ENCODE measurements at places on chromosomes 4 and X.

- no peak for DNase-seq
Measured at GRCh38 chrX:20729416-20729815, 462.7 kb upstream of the RPS6KA3 start.

GRCh38 chr4:83979773-83980172, 443.9 kb downstream of the GPAT3 start:
- DNase-seq: no peak

- DNase-seq: no peak
Measured at GRCh38 chr4:177861551-177862094, 419.4 kb upstream of the AGA start.

DNA sequence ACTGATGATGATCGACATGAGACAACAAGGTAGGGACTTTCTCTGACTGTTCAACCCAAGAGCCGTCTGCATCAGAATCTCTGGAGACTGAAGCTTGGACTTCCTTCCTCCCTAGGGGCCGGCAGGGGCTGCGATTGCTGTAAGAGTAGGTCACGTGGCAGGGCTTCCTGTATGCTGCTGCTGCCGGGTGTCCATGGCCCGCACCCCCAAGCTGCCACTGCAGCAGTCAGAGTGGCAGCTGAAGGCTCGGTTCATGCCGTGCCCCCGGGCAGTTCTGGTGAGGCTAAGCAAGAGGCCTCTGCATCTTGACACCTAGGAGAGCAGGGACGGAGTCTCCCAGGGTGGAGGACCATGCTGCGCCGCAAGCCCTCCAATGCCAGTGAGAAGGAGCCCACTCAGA, at the start of gene SASH3:
Gene SASH3, plus strand, starts transcription at position 203 of the 400 bp plus-strand sequence. Its CDS starts 149 bp downstream, at position 352.
- no peak for DNase-seq

- DNase-seq: no peak
Measured at GRCh38 chrX:65679071-65679540, 11.7 kb downstream of the MSN start.

DNA sequence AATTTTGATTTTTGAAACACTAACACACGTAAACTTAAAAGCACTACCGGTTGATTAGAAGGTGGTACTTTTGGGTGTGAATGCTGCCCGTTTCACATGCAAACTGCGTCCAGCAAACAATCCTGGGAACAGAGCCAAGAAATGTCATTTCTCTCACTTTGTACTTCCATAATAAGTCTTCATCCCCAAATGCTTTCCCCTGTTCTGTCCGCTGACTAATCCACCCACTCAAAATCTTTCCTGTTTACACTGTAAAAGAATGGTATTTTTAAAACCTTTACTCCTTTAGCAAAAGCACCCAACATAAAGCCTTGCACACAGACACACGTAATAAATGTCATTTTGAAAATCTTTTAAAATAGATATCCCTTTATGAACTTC, 39.1 kb upstream of the PDLIM5 start:
- DNase-seq: no peak

DNA sequence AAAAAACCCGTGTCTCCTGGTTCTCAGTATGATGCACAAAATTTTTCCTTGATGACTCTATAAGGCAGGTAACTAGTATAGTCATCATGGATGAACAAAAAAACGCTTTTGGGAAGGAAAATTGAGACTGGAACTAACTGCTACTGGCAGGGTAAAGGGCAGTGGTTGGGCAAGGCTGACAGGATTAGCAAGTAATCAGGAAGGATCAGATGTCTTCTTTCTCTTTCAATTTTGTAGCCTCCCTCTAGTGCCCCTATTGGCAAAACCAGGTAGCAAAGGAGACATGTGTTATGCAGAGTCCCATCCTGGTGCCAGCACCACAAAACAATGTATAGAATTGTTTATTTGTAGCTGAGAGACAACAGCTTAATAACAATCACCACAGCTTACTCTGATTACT, 12.8 kb upstream of the SLITRK4 start:
- no peak for DNase-seq

GRCh38 chr4:152220201-152220666, 315.7 kb downstream of the FBXW7 start:
- DNase-seq: no peak

DNA sequence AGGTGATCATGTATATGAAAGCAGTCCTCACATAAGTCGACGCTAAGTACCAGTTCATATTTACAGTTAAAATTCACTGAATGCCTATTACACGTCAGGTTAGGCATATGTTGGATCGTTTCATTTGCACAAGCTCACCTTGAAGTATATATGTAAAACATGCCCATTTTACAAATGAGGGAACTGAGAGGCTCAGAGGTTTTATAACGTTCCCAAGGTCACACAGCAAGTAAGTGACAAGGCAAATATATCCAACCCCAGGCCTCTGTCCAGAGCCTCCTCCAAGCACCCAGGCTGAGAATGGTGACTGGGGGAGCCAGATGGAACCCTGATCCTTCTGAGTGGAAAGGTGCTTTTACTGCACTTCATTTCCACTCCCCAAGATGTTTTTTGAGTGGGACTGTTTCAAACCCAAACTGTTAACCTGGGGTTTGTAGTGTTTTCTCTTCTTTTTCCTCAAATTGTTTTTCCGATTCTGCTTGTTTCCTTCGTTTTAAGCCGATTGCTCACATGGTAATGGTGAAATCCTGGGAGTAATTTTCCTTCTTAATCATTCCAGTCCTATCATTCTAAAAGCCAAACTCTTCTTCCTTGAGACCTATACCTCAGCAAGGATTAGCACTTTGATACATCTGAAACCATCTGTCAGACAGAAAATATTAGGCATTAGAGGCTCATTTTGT, 791 bp downstream of the SMIM20 start:
- DNase-seq: no peak

- DNase-seq: no peak
Measured at GRCh38 chr4:88981556-88981955, 75.4 kb downstream of the FAM13A start.

DNA sequence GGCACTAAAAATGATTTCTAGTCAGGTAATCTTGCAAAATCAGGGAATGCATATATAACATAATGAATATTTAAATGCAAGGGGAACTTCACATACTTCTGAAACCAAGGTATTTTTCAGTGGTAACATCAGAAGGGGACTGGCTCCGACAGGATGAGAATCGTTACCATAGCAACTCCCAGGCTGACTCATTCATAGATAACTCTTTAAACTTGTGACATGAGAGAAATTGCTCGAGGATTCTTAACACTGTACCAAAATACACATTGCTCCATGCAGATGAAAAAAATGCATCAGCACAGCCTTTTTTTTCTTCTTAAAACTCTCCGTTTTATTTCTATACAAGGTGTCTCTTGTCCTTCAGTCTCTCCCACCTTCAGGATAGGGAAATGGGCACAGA, 114.3 kb downstream of the GABRB1 start:
- DNase-seq: no peak

- no peak for DNase-seq
Measured at GRCh38 chrX:16797358-16797757, 11.1 kb downstream of the TXLNG start.

DNA sequence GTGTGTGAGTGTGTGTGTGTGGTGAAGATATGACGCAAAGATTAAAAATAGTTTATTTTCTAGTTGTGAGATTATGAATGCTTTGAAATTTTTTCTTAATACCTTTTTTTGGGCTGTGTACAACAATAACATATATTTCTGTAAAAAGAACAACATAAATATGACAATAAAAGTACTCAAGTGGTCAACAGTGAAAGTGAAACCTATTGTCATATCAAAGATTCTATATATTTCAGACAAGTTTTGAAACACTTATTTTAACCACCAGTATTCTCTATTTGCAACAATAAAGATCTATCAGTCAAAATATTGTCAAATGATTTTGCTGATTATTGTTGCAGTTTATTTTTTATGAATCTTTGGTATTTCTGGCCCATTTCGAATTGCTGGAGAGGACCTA, 98.0 kb downstream of the SPOCK3 start:
- DNase-seq: no peak

GRCh38 chr4:98745366-98745765, 87.0 kb upstream of the TSPAN5 start:
- no peak for DNase-seq

DNA sequence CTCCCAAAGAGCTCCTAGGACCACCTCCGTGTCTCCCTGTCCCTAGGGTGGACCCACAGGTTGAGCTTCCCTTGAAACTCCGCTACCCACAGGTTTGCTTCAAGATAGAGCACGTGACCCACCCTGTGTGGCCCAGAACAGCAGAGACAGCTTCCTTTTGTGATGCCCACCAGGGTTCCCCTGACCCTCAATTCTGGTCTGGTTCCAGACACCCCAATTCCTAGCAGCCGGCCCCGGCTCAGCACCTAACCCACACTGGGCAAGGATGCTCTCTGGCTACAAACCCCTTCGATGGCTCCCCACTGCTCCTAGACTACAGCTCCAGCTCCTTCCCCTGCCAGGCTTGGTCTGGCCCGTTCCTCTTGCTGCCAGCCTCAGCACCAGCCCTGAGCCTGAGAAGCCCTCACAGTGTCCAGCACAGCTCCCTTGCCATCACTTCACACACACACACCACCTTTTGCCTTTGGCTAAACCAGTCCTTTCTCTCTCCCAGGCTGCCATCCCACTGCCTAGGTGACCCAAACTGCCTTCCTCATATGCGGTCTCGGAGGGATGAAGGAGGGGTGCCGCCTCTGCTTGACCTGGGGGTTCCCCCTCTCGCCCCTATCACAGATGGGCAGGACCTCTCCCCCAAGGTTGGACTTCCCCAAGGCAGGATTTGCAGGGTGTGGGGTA, 6.2 kb downstream of the PNCK start:
- no peak for DNase-seq

DNA sequence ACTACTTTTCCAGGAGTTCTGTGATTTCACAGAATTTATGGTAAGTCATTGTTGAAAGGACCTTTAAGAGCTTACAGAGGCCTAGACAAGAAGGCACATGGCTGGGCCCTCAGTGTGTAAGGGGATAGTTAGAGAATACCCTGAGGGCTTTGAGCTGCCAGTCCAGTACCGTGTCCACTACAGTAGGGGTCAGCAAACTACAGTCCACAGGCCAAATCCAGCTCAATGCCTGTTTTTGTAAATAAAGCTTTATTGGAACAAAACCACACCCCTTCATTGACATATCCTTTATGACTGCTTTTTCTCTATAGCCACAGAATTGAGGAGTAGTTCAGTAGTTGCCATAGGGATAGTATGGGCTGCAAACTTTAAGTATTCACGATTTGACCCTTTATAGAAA, 176.2 kb downstream of the MID1 start:
- no peak for DNase-seq

DNA sequence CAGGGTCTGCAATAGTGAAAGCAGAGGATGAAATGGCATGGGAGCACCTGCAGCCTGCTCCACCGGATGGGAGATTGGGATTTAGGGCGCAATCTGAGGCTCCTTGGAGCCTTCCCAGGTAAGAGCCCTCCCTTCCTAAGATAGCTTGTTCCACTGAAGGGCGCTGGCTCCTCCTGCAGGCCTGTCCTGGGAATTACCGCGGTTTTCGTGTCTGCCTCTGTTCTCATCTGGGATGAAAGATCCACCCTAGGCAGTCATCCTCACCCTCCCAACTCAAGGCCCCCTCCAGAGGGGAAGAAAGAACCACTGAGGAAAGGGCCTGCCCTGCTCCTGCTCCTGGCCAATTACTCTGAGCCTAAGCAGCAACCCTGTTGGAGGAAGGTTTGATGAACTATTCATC, 547.5 kb downstream of the SMARCA1 start:
- DNase-seq: no peak

DNA sequence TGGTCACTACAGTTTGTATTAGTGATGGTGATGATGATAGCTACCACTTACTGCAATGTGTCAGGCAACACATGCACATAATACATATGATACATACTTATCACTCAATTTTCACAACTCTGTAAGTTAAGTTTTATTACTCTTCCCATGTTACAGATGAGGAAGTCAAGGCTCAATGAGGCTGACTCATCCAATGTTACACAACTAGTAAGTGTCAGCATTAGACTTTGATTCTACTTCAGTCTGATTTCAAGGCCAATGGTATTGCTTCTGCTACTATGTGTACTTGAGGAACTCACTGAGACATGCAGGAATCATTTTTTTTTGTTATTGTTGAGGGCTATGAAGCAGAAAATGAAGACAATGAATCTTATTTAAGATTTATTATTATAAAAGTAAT, 96.4 kb upstream of the TRPC5OS start:
- DNase-seq: no peak

DNA sequence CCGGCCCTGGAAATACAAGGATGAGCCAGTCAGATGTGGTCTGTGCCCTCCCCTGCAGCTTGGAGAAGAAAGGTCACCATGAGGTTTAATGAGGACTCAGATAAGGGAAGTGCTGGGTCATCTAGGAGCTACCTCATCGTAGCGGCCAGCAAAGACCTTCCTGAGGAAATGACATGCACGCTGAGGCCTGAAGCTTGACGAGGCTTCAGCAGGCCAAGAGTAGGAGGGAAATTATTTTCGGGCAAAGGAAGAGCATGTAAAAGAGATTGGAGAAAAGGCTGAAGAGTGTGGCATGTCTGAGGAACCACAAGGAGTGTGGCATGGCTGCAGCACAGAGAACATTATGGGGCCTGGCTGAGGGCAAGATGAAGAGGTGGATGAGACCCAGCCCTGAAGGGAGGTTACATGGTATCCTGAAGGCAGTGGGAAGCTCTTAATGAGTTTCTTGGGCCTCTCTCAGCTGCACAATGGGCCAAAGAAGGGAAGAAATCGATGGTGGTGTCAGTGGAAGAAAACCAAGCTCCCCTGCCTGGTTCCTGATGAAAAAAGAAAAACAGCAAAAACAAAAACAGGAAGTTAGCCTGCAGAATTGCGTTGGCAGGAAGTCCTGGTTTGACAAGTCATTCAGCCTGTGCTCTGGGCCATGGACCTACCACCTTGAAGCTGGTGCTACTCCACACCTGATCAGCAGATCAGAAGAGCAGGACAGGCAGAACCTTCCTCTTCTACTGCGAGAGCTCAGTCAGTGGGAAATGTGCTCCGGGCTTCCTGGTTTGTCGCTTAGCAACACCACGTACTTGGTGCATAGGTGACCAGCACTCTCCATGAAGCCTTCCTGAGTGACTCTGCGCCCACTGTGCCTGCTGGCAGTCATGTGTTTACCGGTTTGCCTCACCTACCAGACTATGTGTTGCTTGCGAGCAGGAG, 134.5 kb upstream of the KLF3 start:
- peak; percentile 47 for DNase-seq

DNA sequence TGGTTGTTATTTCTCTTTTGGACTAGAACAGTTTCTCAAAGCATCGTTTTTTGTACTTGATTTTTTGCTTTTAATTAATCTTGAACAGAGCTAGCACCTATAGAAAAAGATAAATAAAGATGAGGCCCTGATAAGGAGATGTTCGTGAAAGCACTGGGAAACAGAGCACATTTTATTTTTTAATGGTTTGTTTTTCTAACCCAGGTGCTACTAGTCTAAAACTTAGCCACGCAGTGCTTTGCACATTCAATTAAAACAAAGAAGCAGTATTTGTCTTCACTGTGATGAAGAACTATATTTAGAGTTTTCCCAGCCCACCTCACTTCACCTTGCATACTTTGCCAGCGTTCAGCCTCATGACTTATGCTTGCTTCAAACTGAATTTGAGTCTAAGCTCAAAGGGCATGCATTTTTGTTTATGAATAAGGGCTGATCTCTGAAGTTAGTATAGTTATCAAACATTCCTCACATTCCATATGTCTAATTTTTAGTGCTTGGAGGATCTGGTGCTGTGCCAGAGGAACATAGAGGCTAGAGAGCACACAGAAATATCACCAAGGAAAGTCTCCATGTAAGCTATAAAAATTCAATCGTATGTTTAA, 76.7 kb downstream of the WWC2 start:
- DNase-seq: no peak

- DNase-seq: no peak
Measured at GRCh38 chrX:132757066-132757623, 201.3 kb downstream of the HS6ST2 start.

- DNase-seq: no peak
Measured at GRCh38 chr4:70640192-70640591, 11.6 kb downstream of the ENAM start.

All from activated CD4-positive, alpha-beta T cell treated with anti-CD3 and anti-CD28 coated beads for 4 hours (primary cell).